ENCODE measurements at places on chromosomes 1 and 21. TPM values are rescaled to one million over a fixed set of nuclear protein-coding genes. Genes with fewer than 3 reads are reported as not detected.

- H3K4me1 ChIP-seq: peaks cover 44% of the 10 kb centered on the region
- H3K36me3 ChIP-seq: no peaks in the 10 kb centered on the region
- DNase-seq: no peak
- H3K4me3 ChIP-seq: no peak overlapping the region
- H3K27ac ChIP-seq: no peak overlapping the region
Observed at GRCh38 chr1:111603979-111604378, 15.6 kb upstream of the RAP1A start.

- H3K27ac ChIP-seq: no peak overlapping the region
- peaks cover 10% of the 10 kb centered on the region for H3K27me3 ChIP-seq
- no peak overlapping the region for H3K4me3 ChIP-seq
- no peak for DNase-seq
Observed at GRCh38 chr1:211741788-211742187, 66.4 kb upstream of the NEK2 start.

Gene KCNT2
- total RNA-seq: 1.4 TPM

Gene ATF6
- 25.0 TPM for total RNA-seq

DNA sequence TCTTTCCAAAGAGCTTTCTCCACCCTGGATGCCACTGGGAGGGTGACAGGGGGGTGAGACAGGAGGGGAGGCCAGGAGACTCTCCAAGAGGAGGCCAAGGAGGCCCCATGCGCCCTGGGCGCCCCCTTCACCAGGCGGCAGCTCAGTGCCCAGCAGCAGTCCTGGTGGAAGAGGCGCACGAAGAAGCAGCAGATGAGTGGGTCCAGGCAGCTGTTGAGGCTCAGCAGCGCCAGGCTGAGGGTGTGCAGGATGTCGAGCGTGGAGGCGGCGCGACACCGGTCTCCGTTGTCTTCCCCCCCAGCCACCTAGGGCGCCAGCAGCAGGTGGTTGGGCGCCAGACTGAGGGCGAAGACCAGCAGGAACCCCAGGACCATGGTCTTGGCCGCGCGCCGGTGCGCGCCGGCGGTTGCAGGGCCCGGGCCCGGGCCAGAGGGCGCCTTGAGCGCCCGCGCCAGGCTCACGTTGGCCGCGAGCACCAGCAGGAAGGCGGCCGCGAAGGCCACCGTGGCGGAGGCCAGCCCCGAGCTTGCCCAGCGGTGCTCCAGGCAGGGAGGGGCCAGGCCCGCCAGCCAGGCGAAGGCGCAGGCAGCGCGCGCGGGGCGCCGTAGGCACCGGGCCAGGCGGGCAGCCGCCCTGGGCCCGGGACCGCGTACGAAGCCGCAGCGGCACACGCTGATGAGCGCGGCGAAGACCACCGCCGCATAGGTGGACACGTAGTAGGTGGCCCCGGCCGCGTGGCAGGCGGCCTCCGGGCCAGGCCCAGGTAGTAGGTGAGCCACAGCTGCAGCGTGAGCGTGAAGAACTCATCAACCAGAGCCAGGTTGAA lies 8.6 kb downstream of the TMEM35B start:
- H3K27ac ChIP-seq: no peak overlapping the region
- H3K36me3 ChIP-seq: no peaks in the 10 kb centered on the region
- no peak overlapping the region for H3K4me3 ChIP-seq

DNA sequence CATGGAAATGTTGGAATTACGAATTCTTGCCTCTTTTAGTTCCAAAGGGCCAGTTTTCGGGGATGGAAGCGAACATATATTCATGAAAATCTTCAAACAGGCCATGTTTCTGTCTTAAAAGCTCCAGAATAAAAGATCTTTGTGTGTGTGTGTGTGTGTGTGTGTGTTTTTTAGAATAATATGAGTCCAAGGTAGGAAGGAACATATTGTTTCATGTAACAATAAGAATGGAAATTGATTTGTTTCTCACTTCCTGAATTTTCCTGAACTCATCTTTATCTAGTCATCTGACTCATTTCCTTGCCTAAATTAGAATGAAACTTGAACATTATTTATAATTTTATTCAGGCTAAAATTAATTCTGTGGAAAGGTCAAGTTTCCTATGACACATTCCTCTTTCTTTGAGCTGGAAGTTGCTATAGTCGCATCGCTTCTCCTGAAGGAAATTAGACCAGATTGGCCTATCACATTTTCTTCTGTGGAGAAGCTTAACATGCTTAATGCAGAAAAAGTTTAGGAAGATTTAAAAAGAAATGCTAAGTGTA lies 805.1 kb upstream of the ADAMTS5 start:
- H3K36me3 ChIP-seq: no peaks in the 10 kb centered on the region
- H3K4me1 ChIP-seq: no peaks in the 10 kb centered on the region
- H3K27ac ChIP-seq: no peak overlapping the region
- H3K4me3 ChIP-seq: no peak overlapping the region

- DNase-seq: peak; percentile 60
- H3K27ac ChIP-seq: no peak overlapping the region
- H3K4me1 ChIP-seq: peaks cover 47% of the 10 kb centered on the region
Observed at GRCh38 chr1:31745096-31745945, 18.8 kb downstream of the ADGRB2 start.

DNA sequence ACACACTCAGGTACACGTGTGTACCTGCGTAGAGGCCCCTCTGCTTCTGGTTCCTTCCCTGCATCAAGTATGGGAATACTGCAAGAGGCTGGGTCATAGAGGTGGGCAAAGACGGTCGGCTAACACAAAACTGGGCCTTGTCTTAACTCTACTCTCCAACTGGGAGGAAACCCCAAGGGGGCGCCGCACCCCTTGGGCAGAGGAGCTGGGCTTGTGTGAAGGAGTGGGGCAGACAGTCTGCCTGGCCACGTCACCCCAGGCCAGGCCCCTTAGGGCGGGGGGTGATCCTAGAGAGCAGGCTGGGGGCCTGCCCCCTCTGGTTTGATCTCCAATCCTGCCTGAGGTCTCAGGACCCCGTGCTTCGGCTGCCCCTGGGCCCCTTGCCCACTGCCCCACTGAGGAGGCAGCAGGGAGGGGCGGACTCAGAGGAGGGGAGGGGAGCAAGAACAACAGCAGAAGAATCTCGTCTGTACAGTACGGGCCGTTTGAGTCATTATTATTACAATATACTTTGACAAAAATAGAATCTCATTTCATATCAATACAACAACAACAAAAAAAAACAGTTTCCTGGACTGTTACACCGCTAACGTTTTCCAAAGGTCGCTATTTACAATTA lies 34.7 kb downstream of the MEF2D start:
- H3K4me3 ChIP-seq: no peak overlapping the region
- peak overlapping the region; percentile 72 for H3K27ac ChIP-seq
- H3K27me3 ChIP-seq: peaks cover 10% of the 10 kb centered on the region
- peaks cover 36% of the 10 kb centered on the region for H3K36me3 ChIP-seq

Gene MRPL39
- 32.2 TPM for total RNA-seq

GRCh38 chr1:234670967-234671626 lies 61.1 kb upstream of the IRF2BP2 start:
- peaks cover 7% of the 10 kb centered on the region for H3K4me1 ChIP-seq
- no peak overlapping the region for H3K27ac ChIP-seq
- DNase-seq: no peak
- H3K36me3 ChIP-seq: peaks cover 7% of the 10 kb centered on the region

GRCh38 chr1:106998431-106999002 lies 58.0 kb upstream of the PRMT6 start:
- no peaks in the 10 kb centered on the region for H3K27me3 ChIP-seq
- H3K4me3 ChIP-seq: no peak overlapping the region
- H3K27ac ChIP-seq: no peak overlapping the region
- no peaks in the 10 kb centered on the region for H3K36me3 ChIP-seq
- DNase-seq: no peak

Gene AGPAT3
- total RNA-seq: 89.6 TPM

Gene ADAMTSL4
- 62.5 TPM for total RNA-seq

- no peak overlapping the region for H3K4me3 ChIP-seq
- no peaks in the 10 kb centered on the region for H3K4me1 ChIP-seq
- H3K27me3 ChIP-seq: peaks cover 24% of the 10 kb centered on the region
- no peak for DNase-seq
- H3K27ac ChIP-seq: no peak overlapping the region
Observed at GRCh38 chr1:12629985-12630760, 12.2 kb upstream of the DHRS3 start.

GRCh38 chr1:52967666-52968065 lies 40.6 kb downstream of the SCP2 start:
- 0 out of 2 replicates have a peak, but pooled peaks cover 1% of the 10 kb centered on the region for H3K27me3 ChIP-seq
- no peaks in the 10 kb centered on the region for H3K36me3 ChIP-seq
- no peaks in the 10 kb centered on the region for H3K4me1 ChIP-seq
- no peak overlapping the region for H3K4me3 ChIP-seq
- no peak for DNase-seq
- no peak overlapping the region for H3K27ac ChIP-seq
